Fibroblast of skin of right quadriceps (primary cell): ENCODE measurements at places on chromosomes 4 and X.

DNA sequence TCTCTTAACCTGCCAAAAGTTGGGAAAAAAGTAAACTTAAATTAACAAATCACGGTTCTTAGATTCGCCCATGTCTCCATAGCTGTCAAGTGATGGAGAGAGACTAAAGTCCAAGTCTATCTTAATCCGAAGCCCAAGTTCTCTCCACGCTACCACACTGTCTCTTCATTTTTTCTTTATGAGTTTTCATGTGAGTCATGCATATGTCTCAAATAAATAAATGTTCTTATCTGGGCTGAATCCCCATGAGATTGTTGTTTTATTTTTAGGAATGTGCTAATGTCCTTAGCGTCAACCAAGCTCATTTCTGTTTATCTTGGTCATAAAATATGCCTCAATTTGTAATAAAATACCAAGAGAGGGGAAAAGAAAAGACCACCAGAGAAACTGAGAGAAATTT lies 169.3 kb downstream of the RCHY1 start:
- DNase-seq, result peak; percentile 39

GRCh38 chr4:164384416-164384815 lies 369.5 kb upstream of the SMIM31 start:
- DNase-seq, result no peak

DNA sequence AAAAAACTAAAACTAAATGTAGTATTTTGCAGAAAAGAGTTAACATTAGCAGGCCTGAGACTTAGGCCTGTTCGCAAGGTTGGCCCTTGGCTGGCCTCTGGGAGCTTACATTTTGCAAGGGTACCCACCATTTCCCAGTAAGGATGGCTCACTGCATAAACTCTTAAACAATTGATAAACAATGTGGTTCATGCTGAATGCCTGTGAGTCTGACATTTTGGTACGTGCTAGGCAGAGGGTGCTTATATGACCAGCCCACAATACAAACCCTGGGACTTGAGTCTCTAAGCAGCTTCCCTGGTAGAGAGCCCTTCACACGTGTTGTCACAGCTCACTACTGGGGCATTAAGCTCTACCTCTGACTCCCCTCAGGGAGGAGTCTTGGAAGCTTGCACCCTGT lies 7.4 kb downstream of the PRPS2 start:
- DNase-seq, result peak; percentile 8

- DNase-seq, result no peak
These were observed 88.8 kb upstream of the PAK3 start for GRCh38 chrX:111007238-111007637.

DNA sequence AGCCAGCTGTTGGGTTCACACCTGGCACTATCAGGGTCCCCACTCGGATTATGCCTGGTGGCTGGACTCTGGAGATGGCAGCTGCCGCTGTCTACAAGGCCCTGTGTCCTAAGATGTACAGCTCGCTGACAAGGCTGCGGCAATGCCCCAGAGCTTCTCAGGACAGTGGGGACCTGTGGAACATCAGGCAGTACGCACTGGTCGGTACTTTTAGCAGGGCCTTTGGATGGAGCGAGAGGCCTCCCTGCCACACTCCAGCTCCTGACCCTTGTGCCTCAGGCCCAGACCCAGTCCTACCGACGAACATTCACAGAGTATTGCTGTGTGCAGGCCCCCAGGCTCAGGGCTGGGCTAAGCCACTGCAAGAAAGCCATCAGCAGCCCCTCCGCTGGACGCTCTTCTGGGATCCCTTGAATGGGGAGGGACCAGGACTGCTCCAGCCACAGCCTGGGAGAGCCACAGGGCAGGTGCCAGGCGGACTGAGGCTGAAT lies 45.7 kb upstream of the HMX1 start:
- no peak for DNase-seq

DNA sequence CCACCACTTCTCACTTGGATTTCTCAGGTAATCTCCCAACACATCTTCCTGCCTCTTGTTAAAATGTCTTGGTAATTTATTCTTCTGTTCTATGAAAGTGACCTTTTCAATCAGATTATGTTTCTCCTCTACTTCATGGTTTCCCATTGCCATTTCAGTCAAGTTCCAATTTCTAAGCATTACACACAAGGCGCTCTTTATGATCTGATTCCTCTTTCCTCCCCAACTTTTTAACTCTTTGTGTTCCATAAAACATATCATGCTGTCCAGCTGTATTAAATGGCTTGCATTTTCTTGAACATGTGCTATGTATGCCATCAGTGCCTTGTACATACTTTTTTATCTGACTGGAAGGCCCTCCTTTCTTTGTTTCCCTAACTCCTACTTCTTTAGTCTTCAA lies 13.1 kb upstream of the ART3 start:
- DNase-seq, result no peak

GRCh38 chr4:123200051-123200940 lies 196.3 kb upstream of the SPRY1 start:
- peak; percentile 2 for DNase-seq

DNA sequence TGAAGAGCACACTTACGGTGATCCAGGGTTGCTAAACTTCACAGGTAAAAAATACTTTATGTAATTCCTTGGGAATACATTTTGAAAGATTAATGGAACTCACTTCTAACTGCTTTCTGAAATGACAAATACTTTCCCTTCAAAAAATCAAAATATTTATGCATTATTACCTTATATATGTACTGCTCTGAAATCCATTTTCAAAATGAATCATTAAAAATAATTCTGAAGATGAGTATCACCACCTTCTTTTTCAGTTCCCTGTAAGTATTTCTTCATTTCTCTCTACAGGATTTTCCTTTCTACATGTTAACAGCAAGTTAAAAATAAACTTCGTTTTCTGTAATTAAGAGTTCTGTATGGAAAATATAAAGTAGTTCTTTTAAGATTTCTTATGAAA lies 428.6 kb downstream of the TMA16 start:
- DNase-seq, result no peak

DNA sequence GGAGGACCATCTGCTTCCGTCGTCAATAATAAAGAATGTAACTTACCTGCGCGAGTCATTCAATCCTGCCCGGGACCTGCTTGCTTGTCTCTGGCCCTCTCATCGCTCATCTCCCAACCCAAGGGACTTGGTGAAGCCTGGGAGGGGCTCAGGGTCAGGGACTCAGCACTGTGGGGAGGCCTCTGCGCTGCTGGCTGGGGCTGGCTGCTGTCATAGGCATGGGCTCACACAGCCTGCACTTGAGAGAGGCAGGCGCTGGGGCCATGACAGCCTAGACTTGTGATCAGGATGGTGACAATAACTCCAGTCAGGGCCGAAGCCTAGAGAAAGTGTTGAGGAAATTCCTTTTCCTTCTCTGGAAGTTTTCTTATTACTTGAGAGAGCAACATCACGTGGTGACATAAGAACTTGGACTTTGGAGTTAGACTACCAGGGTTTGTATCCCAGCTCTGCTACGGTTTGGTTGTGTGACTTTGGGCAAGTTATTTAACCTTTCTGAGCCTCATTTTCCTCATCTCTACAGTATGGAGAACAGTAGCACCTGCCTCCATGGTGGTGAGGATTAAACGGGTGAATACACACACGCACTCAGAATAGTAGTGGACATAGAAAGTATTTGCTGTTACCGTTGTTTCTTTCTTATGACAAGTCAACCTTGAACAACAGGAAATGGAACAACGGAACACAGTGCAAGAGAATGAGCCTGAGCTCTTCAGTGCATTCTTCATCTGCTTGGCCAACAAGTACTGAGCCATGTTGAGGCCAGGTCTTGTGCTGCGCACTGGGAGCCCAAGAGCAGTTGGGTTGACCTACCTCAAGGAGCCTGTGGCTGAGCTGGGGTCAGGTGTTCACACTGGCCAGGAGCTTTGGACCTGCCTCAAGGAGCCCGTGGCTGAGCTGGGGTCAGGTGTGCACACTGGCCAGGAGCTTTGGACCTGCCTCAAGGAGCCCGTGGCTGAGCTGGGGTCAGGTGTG lies 60.5 kb downstream of the TBC1D14 start:
- DNase-seq, result no peak

- peak; percentile 36 for DNase-seq
These were observed 1.7 kb downstream of the FRAS1 start for GRCh38 chr4:78058591-78059523.

- no peak for DNase-seq
These were observed 231.9 kb upstream of the FAT4 start for GRCh38 chr4:125082729-125083417.

- DNase-seq, result no peak
These were observed 70.7 kb upstream of the TAPT1 start for GRCh38 chr4:16297003-16297402.

- DNase-seq, result no peak
These were observed 97.8 kb downstream of the SYTL5 start for GRCh38 chrX:38103857-38104812.

DNA sequence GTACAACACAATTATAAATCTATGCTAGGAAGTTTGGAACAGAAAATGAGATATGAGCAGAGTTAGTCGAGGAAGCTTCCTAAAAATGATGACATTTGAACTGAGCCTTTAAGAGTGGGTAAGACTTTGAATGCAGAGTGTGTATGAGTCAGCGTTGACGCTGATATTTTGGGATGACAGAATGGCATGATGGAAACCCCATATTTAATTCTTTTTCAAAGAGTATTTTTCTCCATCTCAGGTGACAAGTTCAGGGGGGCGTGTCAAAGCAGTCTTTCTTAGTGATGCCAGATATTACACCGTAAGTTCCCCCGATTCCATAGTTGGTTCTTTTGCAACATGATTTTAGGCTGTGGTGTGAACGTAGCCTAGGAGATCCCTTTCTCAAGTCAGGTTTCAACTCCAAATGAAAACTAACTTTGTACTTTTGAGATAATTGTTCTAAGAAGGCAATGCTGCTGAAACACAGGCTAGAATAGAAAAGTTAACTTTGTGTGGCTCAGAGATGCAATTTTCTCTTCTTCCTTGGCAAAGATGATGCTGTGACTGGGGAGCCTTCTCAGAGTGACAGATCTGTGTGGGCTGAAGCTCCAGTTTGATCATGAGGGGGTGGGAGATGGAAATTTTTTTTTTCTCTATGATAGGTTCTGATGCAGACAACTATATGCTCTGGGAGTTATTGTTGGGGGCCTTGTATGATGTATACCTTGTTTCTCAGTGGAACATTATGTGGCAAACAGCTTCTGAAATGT lies 59.2 kb downstream of the GLUD2 start:
- no peak for DNase-seq

GRCh38 chr4:85773372-85773771 lies 298.4 kb downstream of the ARHGAP24 start:
- no peak for DNase-seq

DNA sequence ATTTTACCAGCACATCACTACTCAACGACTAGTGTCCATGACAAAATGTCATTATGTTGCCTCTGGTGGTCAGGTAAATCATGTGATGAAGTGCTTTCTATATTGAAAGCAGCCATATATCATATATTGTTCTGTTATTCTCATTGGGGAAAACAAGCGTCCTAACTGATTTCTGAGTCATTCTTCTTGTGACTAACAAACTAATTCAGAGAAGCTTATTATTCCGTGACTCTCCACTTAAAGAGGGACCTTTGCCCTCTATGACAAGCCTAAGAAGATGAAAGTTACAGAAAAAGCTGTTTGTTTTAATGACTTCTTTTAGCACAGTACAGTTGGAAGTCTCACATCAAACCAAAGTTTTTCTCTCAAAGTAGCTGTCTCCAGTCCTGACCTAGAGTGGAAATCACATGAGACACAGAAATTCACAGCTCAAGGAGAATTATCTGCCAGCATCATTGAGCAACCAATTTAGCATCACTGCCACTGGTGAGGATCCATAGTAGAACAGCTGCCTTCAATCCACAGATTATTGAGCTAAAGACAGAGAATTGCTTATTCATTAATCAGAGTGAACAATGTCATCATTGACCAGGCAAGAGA lies 36.4 kb downstream of the ASB9 start:
- no peak for DNase-seq

GRCh38 chrX:44343412-44344141 lies at the start of gene EFHC2:
Gene EFHC2 (minus strand): TSS chrX:44343672. CDS start chrX:44343588, 84 bp downstream.
- peak; percentile 0 for DNase-seq

DNA sequence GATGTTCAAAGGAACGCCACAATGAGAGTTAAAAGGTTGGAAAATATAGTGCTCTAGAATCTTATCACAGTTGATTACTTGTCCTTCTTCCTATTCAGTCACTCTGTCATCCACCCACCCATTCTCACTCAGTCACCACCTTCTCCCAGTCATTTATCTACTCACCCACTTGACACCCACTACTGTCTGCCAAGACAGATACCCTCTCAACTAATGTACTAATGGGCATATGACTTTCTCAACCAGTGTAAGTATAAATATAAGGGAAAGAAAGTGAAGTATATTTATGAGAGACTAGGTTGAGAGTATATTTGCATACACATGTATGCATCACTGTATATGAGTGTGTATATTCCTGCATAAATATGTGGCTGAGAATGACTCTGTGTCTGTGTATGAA lies 20.0 kb downstream of the MID2 start:
- DNase-seq, result no peak

DNA sequence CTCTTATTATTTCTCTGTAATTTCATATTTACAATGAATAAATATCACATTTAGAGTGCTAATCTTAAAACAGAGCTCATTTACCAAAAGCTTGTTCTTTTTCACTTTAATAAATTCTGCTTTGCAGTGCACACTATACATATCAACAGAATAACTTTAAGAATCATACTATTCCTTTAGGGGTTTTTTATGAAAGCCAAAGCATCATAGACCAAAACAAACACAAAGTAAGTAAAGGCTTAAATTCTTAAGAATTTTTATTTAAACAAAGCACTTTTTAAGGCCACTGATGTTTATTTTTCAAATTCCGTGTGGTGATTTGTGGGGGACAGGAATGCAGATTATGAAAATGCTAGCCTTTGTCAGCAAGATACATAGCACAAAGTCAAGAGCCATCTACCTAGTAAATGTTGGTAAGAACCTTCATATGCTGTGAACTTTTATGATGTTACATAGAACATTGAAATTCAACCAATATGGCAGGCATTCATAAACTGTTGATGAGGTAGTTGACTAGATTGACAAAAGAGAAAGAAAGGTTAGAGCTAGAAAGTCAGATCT lies 17.8 kb downstream of the TIGD2 start:
- peak; percentile 35 for DNase-seq

- DNase-seq, result peak; percentile 73
These were observed 125.8 kb upstream of the LNX1 start for GRCh38 chr4:53717064-53717549.

- DNase-seq, result no peak
These were observed 51.4 kb upstream of the RAPGEF2 start for GRCh38 chr4:159051245-159052071.

GRCh38 chr4:73053076-73053475 lies 16.4 kb downstream of the COX18 start:
- DNase-seq, result peak; percentile 20
